Left hindlimb (tissue), 1 donor: ENCODE measurements at places on chromosomes 13 and 19.

- no peak for DNase-seq
Observed at GRCh38 chr13:112759053-112759452, 69.2 kb downstream of the ATP11A start.

GRCh38 chr13:66805657-66806056 lies 424.5 kb downstream of the PCDH9 start:
- DNase-seq = peak; percentile 32

DNA sequence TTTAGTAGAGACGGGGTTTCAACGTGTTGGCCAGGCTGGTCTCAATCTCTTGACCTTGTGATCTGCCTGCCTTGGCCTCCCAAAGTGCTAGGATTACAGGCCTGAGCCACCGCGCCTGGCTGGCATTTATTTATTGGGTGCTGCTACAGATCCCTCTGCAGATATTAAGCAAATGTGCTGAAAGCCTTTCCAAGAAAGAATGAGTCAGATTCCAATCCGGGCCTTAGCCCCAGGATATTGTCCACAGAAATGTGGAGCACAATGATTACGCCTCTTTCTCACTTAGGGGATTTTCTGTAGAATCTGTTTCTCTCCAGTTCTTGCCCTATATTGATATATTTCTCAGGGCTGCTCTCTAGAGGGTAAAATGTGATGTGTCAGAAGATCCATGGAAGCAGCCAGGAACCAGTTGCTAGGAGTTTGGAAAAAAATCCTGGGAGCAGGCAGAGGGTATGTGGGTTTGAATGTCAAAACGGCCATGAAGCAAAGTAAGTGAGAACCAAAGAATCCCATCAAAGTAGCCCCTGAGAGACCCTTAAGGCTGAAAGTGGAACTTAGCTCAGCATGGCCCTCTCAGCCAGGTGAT lies 24.8 kb upstream of the IGFL4 start:
- DNase-seq = no peak

- no peak for DNase-seq
Observed at GRCh38 chr13:40309881-40310280, 356.6 kb downstream of the FOXO1 start.

DNA sequence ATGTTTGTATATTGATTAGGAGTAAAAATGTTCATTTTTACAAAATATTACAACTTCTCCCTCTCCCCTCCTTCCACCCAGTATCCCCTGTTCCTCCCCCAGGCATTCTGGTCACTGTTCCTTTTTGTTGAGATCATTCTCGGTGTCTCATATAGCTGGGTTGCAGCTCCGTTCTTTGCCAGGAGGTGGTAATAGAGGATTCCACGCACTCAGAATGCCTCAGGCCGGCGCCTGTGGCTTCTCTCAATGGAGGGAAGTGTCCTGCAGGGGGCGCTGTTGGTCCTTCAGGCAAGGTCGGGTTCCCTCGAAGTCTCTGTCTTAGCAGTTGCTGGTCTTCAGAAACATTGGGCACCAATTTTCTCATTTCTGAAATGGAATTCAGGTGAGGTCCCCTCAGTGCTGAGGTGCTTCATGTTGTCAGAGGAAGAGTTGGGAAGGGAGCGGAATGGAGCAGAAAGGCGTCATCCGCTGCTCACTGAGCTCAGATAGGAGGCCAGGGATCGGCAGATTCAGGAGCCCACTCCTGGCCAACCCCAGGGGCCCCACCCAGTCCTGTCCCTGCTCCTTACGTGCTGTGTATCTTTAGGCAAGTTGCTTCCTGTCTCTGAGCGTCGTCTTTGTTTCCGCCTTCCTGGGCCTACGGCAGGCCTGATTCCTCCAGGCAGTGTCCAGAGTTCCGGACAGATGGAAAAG lies 10.3 kb upstream of the GARIN5A start:
- no peak for DNase-seq

- DNase-seq = no peak
Observed at GRCh38 chr13:28641600-28641926, 17.4 kb upstream of the POMP start.

DNA sequence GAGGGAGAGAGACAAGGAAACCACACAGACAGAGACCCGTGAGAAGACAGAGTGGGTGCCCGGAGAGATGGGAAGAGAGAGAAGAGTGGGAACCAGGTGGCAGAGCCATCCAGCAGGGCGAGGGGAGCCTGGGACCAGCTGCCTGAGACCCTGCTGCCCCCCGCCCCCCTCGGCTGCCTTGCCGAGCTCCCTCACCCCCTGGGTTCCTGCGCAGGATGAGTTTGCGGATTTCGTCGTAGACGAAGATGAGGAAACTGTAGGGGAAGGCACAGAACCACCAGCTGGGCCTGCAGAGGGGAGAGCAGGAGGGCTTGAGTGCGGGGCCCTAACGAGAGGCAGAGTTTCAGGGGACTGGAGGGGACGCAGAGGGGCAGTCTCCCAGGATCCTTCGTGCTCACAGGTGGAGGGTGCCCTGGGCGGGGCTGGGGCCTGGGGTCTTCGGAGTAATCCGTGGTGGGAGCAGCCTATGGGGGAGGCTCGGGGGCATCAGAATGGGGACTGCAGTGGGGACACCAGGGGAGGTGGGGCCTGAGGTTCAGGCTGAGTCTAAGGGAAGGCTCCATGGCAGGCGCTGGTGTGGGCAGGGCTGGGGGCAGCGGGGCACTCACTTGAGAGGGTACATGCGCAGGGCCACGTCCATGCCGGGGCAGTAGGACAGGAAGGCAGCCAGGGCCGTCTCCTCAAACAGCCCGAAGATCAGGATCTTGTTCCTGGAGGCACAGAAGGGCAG lies 8.1 kb upstream of the RABAC1 start:
- DNase-seq = no peak

- no peak for DNase-seq
Observed at GRCh38 chr13:101115762-101116171, 300.5 kb downstream of the NALCN start.

DNA sequence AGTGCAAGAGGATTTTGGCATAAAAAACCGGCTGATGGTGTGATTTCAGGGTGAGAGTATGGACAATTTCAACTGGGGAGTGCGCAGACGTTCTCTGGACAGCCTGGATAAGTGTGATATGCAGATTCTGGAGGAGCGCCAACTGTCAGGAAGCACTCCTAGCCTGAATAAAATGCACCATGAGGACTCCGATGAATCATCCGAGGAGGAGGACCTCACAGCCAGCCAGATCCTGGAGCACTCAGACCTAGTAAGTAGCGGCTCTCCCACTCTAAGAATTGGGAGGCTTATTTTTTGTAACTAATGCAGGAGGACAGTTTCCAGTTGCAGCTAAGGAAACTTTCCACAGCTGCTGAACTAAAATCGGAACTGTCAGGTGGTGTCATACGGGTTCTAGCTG lies 53.6 kb downstream of the ZAR1L start:
- peak; percentile 57 for DNase-seq

- no peak for DNase-seq
Observed at GRCh38 chr19:42427313-42427712, at the start of gene LIPE. LIPE (minus strand) TSS chr19:42427388; CDS start chr19:42427149, 239 bp downstream.

GRCh38 chr19:14476673-14477401 lies 1.7 kb upstream of the PTGER1 start:
- DNase-seq = no peak

GRCh38 chr13:75968103-75968838 lies 332.1 kb downstream of the LMO7 start:
- DNase-seq = no peak
